ENCODE measurements at places on chromosomes 5 and 9.

DNA sequence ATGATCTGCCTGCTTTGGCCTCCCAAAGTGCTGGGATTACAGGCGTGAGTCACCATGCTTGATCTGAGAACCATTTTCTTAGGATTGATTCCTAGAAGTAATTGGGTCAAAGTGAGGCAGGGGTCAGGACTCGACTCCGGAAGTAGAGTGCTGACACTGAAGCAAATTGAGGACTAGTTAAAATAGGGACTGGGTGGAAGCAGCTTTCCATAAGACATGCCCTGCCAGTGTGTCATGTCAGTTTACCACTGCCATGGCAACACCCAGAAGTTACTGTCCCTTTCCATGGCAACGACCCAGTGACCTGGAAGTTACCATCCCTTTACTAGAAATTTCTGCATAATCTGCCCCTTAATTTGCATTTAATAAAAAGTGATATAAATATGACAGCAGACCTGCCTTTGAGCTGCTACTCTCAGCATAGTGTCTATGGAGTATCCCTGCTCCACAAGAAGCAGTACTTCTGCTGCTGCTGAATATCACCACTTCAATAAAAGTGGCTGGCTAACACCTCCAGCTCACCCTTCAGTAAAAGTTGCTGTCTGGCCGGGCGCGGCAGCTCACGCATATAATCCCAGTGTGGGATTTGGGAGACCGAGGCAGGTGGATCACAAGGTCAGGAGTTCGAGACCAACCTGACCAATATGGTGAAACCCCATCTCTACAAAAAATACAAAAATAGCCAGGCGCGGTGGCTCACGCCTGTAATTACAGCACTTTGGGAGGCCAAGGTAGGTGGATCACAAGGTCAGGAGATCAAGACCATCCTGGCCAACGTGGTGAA is 47.8 kb upstream of the JADE2 start:
- DNase-seq, result no peak

GRCh38 chr5:33781286-33781685 is 110.5 kb downstream of the ADAMTS12 start:
- no peak for DNase-seq

DNA sequence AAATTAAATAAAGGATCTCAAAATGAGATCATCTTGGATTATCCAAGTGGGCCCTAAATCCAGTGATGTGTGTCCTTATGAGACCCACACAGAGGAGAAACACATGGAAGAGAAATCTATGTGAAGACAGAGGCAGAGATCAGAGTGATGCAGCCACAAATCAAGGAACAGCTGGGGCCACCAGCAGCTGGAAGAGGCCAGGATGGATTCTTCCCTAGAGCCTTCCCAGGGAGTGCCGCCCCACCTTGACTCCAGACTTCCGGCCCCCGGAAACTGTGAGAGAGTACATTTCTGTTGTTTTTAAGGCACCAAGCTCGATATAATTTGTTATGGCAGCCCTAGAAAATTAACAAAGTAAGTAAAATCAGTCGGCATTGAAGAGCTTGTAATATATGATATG is 286.9 kb downstream of the FBXL7 start:
- DNase-seq, result no peak

- no peak for DNase-seq
Observed at GRCh38 chr5:121982146-121982892, 20.5 kb downstream of the SRFBP1 start.

GRCh38 chr5:78912085-78912771 is 72.9 kb downstream of the ARSB start:
- no peak for DNase-seq

DNA sequence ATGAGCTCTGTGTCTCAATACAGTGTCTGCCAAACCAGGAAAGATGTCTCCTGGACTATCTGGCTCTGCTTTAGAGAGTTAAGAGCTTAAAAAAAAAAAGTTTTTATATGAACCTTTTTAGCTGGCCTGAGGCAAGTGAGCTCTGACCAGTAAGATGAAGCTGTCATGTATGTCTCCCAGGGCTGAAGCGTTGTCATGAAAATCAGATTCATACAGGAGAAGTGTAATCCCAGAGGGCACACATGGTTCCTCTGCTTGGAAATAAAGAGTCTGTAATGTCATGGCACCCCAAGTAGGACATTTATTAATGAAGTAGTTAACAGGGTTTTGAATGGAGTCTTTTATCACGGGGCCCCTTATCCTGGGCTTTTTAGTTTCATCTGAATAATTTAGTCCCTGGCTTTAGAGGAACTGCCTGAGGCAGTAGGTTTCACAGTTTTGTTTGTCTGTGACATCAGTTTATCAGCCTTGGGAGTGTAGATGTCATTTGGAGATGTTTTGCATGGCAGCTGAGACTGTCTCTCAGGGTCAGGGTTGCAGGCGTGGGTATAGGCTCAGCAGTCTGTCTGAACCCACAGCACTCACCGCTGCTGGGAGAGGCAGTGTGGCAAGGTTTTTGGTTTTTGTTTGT is 223.3 kb downstream of the DIRAS2 start:
- no peak for DNase-seq

- DNase-seq, result no peak
Observed at GRCh38 chr9:78325343-78325742, 28.4 kb downstream of the PSAT1 start.

DNA sequence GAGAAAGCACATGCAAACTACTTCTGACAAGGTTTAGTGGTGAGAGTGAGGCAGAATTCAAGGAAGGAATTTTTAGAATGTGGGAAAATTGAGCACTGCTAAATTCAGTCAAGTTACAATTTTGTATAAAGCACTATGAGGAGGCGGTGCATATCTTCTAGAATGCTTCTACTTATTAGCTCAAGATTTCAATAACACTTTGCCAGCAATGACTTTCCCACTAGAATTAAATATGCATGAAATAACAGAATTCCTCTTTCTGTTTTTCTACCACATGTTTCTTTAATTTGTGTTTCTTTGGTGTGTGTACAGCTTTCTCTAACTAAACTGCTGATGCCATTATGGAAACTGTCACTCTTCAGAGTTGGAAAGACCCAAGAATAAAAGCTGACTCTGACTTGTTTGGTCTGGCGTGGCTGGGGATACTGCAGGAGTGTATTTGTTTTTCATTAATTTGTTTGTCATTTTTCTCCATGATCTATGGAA is 163.5 kb downstream of the ARSB start:
- DNase-seq, result no peak

DNA sequence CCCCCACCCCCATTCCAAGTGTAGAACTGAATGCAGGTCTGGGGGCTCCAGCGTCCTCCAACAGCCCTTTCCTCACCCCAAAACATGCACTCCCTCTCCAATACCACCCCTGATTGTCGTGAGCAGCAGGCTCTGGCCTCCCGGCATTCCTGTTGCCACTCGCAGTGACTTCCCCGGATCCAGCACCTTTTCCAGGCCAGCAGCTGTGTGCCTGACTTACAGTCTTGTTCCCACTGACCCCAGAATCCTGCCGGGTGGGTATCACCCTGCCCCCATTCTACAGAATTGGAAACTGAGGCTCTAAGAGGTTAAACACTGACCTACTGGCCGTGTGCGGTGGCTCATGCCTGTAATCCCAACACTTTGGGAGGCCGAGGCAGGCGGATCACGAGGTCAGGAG is 127.2 kb downstream of the OLFM1 start:
- DNase-seq, result no peak

GRCh38 chr9:104993291-104993963 is 65.5 kb upstream of the ABCA1 start:
- no peak for DNase-seq

All from NCI-H1417 treated with DMSO at 0.1 percent for 48 hours (cell line).